ENCODE measurements at places on chromosomes 6 and 20. TPM values are rescaled to one million over a fixed set of nuclear protein-coding genes. Genes with fewer than 3 reads are reported as not detected.

GJA10 gene
- not detected for total RNA-seq

SCGN gene
- not detected for total RNA-seq

GRCh38 chr6:22789315-22789714 lies 219.9 kb downstream of the HDGFL1 start:
- no peak overlapping the region for H3K4me3 ChIP-seq
- no peak overlapping the region for H3K27ac ChIP-seq
- no peaks in the 10 kb centered on the region for H3K27me3 ChIP-seq
- H3K36me3 ChIP-seq, result no peaks in the 10 kb centered on the region

ADGB gene
- total RNA-seq, result not detected

OLIG3 gene
- total RNA-seq, result not detected

- no peak overlapping the region for H3K4me3 ChIP-seq
- peak; percentile 82 for DNase-seq
- no peaks in the 10 kb centered on the region for H3K36me3 ChIP-seq
- peaks cover 26% of the 10 kb centered on the region for H3K4me1 ChIP-seq
- no peaks in the 10 kb centered on the region for H3K27me3 ChIP-seq
- H3K27ac ChIP-seq, result peak overlapping the region; percentile 41
Measured at GRCh38 chr6:17015144-17015543, 86.7 kb upstream of the STMND1 start.

DNA sequence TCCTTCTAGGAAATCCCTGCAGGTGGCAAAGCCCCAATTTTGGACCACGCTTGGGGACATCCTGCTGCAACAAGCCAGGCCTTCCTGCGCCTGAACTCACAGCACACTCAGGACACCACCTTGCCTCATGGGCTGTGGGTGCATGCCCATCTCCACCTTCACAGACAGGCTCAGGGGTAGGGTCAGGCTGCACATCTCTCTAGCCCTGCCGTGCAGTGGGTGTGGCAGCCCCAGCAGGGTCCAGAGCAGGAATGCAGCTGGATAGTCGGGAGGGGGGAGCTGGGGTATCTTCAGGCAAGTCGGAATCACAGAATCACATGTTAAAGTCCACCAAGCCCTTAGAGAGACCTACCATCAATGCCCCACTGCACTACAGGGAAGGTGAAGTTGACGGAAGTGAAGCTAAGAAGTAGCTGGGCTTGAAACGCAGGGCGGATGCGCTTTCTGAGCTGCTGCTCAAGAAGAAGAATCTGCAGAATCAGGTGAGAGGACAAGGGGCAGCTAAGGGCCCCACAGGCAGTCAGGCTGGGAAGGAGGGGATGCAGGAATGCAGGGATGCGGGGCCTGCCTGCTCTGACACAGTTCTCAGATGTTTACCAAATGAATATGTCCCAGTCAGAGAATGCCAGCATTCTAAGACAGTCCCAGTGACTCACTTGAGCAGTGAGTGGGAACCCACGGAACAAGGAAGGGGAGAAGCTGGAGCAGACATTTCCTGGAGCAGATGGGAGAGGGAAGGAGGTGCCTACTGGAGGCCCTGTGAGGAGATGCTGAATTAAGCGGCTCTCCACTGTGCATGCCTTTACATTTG lies 11.3 kb downstream of the SERPINB6 start:
- H3K4me3 ChIP-seq, result no peak overlapping the region
- no peaks in the 10 kb centered on the region for H3K36me3 ChIP-seq
- no peaks in the 10 kb centered on the region for H3K27me3 ChIP-seq

DNA sequence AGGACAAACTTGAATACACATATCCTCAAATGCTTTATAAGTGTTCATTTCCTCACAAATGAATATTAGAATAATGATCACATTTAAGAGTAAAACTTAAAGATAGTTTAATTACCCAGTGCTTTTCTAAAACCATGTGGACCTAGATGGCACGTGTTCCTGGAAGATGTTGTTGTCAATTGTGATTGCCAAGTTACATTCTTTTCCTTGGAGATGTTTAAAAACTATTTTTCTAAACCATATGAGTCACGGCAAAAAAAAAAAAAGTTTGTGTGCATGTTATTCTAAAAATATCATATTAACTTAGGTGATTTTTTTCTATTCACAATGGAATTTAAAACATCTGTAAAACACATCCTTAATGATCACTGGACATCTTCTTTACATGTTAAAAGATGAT lies 51.1 kb downstream of the RCAN2 start:
- DNase-seq, result peak; percentile 85
- H3K27me3 ChIP-seq, result no peaks in the 10 kb centered on the region
- no peaks in the 10 kb centered on the region for H3K36me3 ChIP-seq
- peaks cover 38% of the 10 kb centered on the region for H3K4me1 ChIP-seq

DNA sequence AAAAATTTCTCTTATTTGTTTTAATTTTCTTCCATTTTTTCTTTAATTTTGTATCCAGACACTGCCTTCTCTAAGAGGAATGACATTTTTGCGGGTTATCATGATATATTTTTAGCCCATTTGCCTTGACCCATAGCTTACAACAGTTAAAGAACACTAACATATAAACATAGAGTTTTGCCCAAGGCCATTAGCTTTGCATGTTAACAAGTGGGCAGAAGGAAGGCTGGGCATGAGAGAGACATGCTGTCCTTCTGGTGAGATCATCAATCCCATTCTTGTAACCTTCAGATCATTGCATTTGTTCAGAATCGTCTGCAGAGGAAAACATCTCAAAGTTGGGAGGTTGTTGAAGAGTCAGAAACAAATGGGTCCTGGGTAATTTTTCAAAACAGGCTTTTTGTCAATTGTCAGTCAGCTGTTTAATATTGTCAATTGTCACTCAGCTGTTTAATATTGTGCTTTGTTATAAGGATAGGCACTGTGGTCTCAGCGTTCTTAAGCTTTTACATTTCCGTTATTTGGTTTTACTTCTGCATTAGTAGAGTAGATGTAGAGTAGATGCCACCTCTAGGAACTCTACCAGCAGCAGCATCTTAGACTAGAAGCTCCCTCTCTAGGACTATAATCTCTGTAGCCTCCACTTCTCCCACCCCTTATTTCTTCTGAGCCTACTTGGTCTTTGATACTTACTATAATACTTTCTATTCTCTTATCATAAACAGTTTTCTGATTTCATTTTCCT lies 243.1 kb downstream of the ESR1 start:
- no peak overlapping the region for H3K27ac ChIP-seq
- DNase-seq, result peak; percentile 5
- no peak overlapping the region for H3K4me3 ChIP-seq
- H3K4me1 ChIP-seq, result peaks cover 22% of the 10 kb centered on the region
- no peaks in the 10 kb centered on the region for H3K27me3 ChIP-seq

PXMP4 gene
- 5.9 TPM for total RNA-seq

ZCCHC3 gene
- total RNA-seq, result 13.8 TPM

BPIFB1 gene
- not detected for total RNA-seq

CCN6 gene
- total RNA-seq, result not detected

- peak overlapping the region; percentile 69 for H3K27ac ChIP-seq
- H3K4me1 ChIP-seq, result peaks cover 17% of the 10 kb centered on the region
- no peaks in the 10 kb centered on the region for H3K36me3 ChIP-seq
- no peaks in the 10 kb centered on the region for H3K27me3 ChIP-seq
- 0 out of 2 replicates have a peak overlapping the region, but pooled peaks have one; percentile 2 for H3K4me3 ChIP-seq
- DNase-seq, result peak; percentile 77
Measured at GRCh38 chr6:81834141-81834681, 81.7 kb upstream of the TENT5A start.

DNA sequence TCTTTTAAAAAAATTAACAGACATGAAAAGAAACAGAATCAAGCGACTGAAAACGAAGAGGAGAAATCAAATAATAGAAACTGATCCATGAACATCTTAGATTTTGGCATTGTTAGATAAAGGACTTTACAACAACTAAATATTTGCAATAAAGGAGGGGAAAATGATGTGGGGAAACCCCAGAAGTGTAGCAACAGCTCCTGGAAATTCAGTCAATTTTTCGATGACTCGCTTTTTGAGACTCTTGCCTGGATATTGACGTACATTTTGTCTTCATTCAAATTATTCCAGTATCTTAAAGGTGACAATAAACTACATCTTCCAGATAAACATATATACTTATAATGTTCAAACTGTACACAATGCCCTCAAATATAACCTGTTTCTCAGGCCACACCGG lies 44.1 kb downstream of the ADGB start:
- DNase-seq, result no peak
- H3K27ac ChIP-seq, result no peak overlapping the region
- H3K27me3 ChIP-seq, result no peaks in the 10 kb centered on the region
- H3K36me3 ChIP-seq, result no peaks in the 10 kb centered on the region
- H3K4me1 ChIP-seq, result no peaks in the 10 kb centered on the region

- peak overlapping the region; percentile 65 for H3K4me3 ChIP-seq
- no peak overlapping the region for H3K27ac ChIP-seq
- peak; percentile 66 for DNase-seq
- H3K36me3 ChIP-seq, result no peaks in the 10 kb centered on the region
- no peaks in the 10 kb centered on the region for H3K4me1 ChIP-seq
Measured at GRCh38 chr6:104940893-104941728, 15.8 kb upstream of the LIN28B start.

BPI gene
- total RNA-seq, result not detected
